ENCODE measurements at places on chromosomes 5 and 9. TPM values are rescaled to one million over a fixed set of nuclear protein-coding genes. Genes with fewer than 3 reads are reported as not detected.

Gene SAP30L
- 34.2 TPM for total RNA-seq

DNA sequence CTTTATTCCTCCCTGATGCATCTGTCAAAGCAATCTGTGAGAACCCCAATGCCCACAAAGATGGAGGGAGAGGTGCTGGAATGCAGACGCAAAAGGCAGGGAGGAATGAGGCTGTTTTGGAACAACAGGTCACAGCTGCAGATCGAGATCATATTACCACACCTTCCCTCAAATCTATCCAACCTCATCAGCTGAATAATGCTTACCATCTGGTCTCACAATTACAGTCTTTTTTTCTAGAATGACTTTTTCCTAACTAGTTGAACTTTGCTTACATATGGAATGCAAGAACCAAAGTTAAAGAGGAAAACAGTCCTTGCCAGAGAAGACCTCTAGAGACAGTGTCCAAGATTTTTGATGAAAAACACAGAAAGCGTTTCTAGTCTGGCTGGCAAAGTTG, 158.1 kb downstream of the LPAR1 start:
- no peak for DNase-seq

Gene SPINK9
- not detected for total RNA-seq

GRCh38 chr5:57280853-57281252, 107.0 kb downstream of the GPBP1 start:
- DNase-seq: no peak

DNA sequence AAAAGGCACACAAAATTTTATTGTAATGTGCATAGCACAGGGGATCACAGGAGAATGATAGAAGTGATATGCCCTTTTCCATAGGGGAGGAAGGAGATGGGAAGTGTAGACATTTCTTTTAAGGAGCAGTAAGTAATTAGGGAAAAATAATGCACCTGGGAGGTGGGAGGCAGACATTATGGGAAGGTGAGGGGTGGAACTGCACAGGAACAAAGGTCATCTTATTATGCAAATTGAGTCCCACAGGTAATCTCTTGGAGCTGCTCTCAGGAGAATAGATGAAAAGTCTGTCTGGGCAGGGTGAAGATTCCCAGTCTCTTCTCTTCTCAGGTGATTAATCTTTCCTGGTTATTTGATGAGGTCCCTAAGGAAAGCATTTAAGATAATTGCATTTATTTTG, 331.5 kb downstream of the ENC1 start:
- no peak for DNase-seq

DNA sequence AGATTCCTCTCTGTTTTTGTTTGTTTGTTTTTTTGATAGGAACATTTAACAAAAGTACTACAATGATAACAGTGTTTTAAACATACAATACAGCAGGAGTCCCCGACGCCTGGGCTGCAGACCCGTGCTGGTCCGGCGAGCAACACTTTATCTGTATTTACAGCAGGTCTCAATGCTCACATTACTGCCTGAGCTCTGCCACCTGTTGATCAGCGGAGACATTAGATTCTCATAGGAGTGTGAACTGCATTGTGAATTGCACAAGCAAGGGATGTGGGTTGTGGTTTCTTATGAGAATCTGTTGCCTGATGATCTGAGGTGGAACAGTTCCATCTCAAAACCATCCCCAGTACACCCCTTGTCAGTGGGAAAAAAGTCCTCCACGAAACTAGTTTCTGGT, 1068.5 kb upstream of the CDH10 start:
- no peak for DNase-seq

DNA sequence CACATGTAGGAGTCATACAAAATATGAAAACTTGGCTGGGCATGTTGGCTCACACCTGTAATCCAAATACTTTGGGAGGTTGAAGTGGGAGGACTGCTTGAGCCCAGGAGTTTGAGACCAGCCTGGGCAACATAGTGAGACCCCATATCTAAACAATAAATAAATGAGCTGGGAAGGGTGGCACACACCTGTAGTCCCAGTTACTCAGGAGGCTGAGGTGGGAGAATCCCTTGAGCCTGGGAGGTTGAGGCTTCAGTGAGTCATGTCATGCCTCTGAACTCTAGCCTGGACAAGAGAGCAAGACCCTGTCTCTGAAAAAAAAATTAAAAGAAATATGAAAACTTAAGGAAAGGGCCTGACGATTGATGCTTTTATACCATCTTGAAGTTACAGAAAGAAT, 112.4 kb upstream of the RAI14 start:
- DNase-seq: no peak

DNA sequence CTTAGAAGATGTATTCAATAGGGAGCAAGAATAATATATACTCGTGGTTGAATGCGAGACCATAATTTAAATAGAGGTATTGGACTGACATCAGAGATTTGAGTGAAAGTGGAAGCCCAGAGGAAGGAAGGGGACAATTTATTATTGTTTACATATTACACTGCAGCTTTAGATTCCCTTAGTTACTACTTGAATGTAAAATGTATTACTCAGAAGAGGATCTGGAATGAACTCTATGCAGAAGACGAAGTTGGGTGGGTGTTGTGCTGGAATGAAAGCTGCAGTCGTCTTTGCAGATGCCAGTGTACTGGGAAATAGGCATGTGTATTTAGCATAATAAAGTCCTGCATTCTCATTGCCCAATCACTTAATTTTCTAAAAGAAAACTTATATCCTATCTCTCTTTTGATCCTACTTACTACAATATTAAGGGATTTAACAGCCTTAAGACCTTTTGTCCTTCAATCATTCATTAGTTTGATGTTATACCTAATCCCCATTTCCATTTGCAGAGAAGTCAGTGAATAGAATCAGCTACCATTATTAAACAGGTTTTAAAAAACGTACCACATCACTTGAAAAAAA, 570.7 kb upstream of the WWC1 start:
- no peak for DNase-seq

DNA sequence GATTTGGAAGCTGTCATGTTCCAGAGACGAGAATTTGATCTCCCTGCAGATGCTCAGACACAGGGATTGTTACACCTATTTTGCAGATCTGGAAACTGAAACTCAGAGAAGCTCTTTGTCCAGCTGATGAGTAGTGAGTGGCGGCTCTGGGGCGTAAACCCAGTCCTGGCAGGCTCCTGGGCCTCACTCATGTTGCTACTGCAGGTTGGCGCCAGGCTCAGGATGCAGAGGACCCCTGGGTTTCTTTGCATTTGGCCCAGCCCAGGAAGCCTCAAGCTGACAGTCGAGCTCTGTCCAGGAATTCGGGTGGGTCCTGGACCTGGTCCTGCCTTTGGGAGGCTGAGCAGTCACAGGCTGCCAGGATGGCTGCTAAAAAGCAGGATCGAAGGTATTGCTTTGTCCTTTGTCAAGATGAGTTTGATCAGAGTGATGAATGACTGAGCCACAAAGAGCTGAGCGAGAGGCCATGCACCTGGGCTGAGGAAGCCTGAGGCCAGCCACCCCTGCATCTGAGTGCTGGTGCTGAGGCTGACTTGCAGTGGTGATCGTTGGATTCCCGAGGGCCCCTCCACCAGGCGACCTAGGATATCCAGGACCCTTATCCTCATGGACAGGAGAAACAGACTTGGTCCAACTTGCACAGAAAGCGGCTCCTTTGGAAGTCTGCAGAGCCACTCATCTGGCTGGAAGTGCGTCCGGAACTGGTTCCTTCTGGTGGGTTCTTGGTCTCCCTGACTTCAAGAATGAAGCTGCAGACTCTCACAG, 8.3 kb upstream of the RNF130 start:
- DNase-seq: no peak

DNA sequence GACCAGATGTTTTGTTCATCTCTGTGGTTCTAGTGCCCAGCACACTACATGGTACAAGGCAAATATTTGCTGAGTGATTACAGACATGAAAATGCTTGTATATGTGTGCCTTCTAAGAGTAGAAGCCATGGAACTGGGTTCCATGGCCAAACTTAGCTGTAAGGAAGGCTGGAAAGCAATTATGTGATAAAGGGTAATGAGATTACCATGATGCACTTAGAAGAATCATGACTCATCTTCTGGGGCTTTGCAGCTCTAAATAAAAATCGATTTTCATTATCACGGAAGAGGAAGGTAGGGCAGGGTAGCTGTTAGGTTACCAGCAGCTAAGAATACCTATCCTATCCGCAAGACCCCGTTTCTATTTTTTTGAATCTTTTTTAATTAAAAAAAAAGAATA, 28.0 kb downstream of the RFK start:
- DNase-seq: no peak

DNA sequence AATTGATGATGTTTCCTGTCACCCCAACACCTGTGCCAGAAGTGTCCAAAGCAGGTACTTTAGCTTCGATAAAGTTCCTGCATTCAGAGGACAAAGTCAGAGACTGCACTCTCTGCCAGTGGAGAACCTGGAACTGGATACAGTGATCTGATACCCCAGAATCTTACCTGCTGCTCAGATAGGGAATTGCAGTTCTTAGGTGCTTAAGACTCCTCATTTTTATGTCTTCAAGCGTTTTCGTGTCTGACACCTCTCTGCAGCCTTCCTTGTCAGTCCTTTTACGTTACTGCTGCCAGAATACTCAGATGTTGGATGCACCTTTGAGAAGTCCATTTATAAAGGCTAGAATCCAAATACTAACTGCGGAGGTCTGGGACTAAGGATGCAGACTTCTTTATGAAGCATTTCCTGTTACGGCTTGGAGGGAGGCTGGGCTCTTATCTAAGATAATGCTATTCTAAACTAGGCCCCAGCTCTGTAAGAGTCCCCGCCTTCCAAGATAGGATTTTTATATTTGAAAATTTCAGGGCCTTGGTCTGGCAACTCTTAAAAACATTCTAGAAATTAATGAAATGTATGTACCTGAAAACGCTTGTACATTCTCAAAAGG, 1.9 kb downstream of the ISOC1 start:
- DNase-seq: no peak

Gene PDE6A
- not detected for total RNA-seq
